ENCODE measurements at places on chromosomes 2 and 18. TPM values are rescaled to one million over a fixed set of nuclear protein-coding genes. Genes with fewer than 3 reads are reported as not detected.

GRCh38 chr2:99822474-99823207, 319.7 kb downstream of the AFF3 start:
- DNase-seq = no peak

- DNase-seq = no peak
Measured at GRCh38 chr2:207357216-207357615, 172.5 kb upstream of the CREB1 start.

GRCh38 chr2:154233231-154233630, 361.5 kb downstream of the GALNT13 start:
- no peak for DNase-seq

DNA sequence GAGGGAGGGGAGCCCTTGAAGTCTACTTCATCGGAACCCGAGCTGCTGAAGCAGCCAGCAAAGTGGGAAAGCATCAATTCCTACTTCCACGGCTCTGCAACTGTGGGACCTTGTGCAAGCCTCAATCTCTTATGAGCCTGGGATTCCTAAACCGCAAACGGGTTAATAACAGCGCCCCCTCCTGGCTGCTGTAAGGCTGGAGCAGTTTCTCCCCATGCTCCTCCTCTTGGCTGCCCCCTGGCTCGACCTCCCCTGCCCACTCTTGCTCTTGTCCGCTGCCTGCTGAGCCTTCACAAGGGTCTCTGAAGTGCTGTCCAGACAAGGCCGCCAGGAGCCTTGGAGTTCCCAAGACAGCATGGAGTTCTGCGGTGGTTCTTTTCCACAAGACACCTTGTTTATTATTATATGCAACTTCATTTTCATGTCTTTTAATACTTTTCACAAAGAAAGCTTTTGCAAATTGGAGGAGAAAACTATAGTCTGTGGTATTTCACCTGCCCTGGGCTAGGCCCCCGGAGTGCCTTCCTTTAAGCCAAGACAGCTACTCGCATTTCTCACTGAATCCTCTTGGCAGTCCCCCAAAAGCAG, 157.2 kb downstream of the DDX1 start:
- peak; percentile 17 for DNase-seq

The SERPINB10 gene
- not detected for total RNA-seq

Measured in OCI-LY7 (cell line).